ENCODE measurements at places on chromosomes 4 and X.
A peak's percentile ranks its signal among the peaks of the same experiment; 100 is the strongest.

GRCh38 chrX:150893936-150894335 lies 4.5 kb downstream of the CD99L2 start:
- no peak for DNase-seq

DNA sequence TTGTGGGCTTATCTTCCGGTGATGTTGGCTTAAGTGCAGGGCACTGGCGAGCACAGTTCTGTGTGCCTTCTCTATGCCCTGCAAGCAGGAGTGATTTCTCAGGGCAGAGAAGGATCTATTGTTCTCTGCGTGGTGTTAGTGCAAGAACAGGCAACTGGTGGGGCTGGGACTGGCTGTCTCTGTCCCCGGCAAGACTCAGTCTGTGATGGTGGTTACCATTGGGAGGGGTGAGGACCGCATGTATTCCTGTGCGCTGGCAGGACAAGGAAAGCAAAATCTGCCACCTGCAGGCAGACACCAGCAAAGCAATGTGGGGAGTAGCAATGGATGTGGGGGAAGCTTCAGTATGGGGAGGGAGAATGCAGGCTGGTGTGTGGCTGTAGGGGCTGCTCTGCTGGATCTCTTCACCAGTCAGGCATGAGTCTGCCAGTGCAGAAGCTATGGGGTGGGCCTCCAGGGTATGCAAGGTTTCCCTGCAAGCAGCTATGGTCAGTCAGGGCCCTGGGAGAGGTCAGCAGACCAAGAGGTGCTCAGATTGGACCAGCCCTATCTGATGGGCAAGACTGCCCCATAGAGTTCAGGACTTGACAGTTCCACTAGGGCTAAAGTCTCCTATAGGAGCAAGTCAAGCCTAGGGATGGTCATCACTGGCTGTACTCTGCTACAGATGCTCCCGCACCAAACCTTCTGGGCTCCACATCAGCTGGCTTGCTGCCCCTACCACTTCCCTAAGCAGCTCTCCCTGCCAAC lies 16.8 kb downstream of the PF4 start:
- no peak for DNase-seq

- DNase-seq, result peak; percentile 80
Measured at GRCh38 chrX:39755143-39756032, 342.4 kb downstream of the BCOR start.

DNA sequence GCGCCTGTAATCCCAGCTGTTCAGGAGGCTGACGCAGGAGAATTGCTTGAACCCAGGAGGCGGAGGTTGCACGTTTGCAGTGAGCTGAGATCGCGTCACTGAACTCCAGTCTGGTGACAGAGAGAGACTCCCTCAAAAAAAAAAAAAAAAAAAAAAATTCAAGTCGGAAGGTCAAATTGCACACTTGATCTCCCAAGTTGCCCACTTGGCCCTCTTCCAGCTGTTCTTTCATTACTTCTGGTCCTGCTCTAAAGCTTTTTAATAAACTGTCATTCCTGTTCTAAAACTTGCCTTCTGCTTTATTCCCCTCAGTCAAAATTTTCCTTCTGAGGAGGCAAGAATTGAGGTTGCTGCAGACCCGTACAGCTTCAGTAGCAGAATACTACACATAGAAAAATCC lies 2358.0 kb downstream of the ARAP2 start:
- no peak for DNase-seq

DNA sequence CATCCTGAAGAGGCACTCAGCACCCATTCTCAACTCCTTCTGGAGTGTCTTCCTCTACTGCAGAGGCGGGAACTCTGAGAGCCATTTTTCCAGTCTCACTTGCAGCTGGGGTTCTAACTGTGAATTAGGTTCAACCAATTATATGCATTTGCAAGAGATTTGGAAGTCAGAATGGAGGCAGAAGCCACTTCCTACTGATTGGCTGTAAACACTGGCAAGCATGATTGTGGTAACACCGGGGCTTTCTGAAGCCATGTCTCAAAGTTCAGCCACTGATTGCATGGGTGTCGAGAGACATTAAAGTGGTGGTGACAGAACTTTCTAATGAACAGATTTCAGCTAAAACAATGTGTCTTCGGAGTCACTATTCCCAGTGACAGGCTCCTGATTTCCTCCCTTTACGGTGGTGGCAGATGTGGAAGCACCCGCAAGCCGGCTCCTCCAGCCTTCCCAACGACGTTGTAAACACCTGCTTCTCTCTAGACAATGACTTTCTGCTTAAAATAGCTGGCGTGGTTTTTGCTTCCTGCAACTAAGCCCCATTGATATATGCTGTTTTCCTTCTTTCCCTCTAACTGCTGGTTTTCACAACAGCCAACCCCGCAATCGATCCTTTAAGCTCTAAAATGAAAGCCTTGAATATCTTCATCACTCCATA lies 92.0 kb downstream of the IRF2 start:
- no peak for DNase-seq
